Nephron progenitor cell (in vitro differentiated cells): ENCODE measurements at places on chromosomes 2 and 18.

- no peak for DNase-seq
Observed at GRCh38 chr18:34467058-34467457, 242.3 kb upstream of the NOL4 start.

DNA sequence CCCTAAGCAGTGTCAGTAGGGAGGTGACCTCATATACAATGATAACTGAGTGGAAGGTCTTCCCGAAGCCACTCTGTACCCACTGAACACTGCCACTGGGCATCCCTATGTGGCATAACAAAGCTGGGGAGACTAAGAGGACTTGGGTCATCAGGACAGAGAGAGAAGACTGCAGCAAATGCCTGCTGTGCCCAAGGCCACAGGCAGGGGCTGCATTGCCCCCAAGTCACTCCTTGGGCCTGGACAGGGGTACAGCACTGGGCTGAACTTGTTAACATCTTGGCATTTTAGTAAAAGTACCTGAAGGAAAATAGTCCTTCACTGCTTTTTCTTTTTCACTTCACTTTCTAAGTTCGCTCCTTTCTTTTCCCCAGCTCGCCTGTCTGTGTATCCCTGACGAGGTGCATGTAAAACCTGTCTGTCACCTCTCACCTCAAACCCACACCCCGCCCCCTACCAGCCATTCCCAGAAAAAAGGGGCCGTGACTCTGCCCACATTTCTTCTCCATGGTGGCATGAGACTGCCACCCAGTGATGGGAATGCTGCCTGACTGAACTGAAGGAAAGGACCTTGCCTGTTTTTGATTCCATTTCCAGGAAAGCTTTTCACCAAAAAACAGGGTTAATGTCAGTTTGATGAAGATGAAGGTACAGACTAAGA, 62.9 kb downstream of the MTHFD2 start:
- peak; percentile 35 for DNase-seq

DNA sequence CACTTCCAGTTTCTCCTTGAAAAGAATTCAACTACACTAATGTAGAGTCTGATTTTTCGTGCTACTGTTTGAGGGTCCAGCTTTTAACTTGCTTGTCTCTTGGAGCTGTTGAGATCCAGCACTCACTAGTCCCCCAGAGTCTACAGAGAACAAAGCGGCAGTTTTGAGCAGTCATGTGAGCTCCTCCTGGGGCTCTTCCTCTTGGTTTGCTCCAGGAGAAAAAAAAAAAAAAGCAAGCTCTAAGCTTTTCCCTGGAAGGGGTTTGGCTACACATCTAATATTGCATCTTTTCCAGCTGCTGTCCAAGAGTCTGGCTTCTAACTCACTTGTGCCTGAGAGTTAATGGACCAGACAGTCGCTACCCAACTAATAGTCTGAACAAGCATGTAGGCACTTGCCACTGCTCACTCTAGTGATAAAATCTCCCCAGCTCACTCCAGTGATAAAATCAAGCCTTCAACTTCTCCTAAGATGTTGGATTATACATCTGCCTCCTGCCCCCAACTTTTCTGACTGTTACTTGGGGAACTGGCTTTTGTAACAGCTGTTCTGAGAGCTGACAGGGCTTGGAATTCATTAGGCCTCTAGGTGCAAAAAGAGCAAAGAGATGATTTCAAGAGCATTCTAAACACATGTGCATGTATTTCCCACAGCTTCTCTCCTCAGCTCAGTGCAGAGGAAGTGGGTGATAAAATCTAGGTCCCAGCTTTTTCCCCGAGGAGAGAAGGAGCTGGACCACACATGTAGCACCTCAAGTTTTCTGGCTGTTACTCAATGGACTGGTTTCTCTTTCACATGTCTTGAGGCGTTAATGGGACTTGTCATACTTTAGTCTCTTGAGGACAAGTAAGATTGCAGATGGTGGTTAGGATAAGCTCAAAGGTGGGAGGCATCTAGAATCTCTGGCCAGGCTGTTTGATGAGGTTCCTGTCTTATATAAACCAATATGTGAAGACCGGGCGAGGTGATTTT, 750.5 kb downstream of the LRP1B start:
- DNase-seq = no peak

DNA sequence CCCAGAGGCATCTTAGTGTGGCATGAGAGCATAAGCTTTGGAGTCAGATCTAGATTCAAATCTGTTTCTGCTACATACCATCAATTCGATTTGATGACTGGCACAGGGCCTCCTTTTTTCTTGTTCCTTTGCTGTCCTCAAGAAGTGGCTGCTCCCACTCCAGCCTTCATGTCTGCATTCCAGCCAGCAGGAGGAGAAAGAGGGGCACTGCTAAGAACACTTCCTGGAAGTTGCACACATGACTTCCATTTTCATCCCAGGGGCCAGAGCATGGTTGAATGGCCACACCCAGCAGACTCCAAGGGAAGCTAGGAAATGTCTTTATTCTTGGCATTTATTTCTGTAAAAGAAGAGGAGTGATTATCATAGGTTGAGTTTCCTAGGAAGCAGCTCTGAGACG, 50.4 kb downstream of the EML6 start:
- DNase-seq = no peak

- DNase-seq = no peak
Observed at GRCh38 chr2:204576362-204576979, 31.2 kb downstream of the PARD3B start.

GRCh38 chr2:184371641-184372040, 226.7 kb upstream of the ZNF804A start:
- DNase-seq = no peak

- DNase-seq = no peak
Observed at GRCh38 chr2:219954331-219954730, 326.9 kb downstream of the SLC4A3 start.

- DNase-seq = no peak
Observed at GRCh38 chr2:134190807-134191203, 63.1 kb upstream of the MGAT5 start.

DNA sequence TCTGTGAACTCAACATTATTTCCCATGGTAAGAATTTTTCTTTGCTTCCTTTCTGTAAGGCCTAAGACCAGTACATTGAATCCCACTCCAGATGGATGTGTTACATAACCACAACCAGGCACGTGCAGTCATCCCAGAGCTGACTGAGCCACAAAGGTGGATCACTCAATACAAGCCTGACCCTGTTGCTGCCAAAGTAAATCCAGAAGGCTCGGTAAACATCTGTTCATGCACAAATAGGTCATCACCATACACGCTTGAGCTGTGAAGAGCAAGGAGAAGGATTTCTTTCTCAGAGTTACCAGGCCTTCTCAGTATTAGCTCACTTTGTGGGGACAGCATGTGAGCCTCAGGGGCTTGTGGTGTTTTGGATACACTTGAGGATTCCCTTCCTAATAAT, 791.4 kb upstream of the FANCL start:
- DNase-seq = no peak

DNA sequence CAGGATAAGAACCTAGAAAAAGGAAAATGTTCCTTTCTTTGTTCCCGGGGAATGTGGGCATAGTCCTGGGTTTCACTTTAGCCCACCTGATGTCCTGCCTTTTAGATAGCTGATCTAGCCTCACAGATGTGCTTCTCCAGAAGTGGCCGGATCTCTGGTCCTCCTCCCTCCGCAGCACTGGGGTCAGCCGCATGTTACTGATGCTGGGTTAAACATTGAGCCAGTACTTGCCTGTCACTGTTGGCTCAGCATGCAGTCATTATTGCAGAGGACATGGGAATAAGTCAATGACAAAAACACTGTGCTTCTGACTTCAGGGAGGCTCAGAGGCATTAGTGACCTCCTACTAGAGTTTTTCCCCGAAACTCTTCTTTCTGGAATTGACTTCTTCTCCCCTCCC, 27.6 kb downstream of the NCK2 start:
- no peak for DNase-seq

- no peak for DNase-seq
Observed at GRCh38 chr18:25109484-25109883, 242.5 kb downstream of the ZNF521 start.

DNA sequence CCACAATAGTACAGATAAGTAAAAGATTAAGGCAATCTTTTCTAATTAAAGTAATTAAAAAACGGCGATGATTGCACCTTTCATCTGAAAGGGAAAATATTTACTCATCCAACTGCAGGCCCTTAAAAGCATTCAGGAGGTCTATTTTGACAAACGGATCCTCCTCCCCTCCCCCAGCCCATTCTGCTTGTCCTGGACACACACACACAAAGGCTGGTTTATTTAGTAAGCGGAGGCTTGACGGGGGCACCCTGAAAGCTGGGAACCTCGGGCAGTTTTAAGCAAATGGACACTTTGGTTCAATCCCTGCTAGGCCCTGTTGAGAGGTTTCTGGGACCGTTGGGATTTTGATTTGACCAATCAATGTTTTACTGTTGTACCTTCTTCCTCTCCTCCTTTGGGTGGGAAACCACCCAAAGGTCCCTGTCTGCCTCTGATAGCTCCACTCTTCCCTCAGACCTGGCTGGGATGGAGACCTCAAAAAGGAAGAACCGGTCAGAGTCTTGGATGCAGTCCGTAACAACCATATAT, 135.8 kb upstream of the HAAO start:
- peak; percentile 42 for DNase-seq

DNA sequence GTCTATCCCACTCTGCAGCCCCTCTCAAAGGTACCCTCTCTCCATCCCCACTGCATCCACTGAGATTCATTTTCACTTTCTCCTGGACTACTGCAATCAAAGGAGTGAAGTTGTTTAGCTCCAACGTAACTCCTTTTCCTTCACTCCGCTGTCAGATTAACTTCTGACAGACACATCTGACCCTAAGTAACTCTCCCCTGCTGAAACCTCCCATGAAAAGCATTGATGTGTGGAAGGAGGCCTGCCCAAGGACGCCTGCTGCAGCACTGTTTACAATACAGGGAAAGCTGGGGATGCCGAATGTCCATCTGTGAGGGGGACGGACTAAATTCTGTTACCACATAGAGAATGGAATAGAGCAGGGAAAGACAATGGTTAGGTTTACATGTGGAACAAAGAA, 114.8 kb downstream of the TMEM163 start:
- DNase-seq = peak; percentile 13

DNA sequence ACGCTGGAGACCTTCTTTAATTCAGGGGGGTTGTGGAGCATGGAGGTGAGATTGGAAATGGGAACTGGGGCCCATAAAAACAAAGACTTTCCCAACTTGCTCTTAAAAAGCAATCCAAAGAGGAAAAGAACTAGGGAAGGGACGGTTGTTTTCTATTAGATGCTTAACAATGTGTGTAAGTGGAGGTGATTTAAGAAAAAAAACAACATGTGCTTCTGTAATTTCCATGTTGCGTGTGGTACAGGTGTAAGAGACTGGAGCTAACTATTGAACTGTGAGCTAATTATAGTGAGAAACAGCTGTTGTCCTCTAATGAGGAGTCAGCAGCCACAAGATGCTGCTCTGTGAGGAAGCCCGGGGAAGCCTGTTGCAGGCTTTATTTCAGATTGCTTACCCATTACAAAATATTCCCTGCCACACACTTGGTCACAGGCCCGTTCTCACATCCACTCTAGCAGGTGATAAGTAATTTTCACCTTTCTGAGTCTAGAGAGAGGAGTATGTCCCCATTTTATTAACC, 280.6 kb upstream of the PARD3B start:
- DNase-seq = no peak

DNA sequence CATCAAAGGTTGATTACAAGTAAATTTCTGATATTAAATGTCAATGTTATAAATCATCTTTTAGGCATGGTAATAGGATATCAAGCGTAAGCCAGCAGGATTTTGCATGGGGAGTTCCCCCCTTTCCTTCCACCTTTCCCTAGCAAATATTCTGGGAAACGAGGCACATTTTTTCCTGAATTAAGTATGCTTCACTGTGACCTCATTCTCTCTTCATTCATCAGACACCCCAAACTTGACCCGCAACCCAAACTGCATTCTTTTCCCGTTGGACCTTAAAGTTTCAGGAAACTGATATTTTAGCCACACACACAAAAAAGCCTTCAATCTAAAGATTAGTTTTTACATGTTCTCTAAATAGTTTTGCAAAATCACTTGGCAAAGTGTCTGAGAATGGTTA, 214.5 kb upstream of the CTAGE1 start:
- DNase-seq = no peak

DNA sequence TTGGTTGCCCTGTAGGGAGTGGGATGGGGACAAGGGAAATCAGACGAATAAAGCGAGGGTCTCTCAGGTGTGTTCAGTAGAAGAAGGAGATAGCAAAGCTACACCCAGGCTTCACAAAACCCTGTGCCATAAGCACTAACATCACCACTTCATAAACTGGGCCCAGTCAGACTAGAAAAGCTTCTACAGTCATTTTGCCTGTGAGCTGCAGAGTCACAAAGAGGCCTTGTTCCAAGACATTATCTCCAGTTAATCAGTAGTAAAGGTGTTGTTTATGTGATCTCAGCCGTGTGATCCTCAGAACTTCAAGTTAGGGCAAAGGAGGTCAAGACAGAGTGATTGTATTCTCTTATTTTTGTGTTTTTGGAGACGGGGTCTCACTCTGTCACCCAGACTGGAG, 148.0 kb downstream of the GALR1 start:
- no peak for DNase-seq

DNA sequence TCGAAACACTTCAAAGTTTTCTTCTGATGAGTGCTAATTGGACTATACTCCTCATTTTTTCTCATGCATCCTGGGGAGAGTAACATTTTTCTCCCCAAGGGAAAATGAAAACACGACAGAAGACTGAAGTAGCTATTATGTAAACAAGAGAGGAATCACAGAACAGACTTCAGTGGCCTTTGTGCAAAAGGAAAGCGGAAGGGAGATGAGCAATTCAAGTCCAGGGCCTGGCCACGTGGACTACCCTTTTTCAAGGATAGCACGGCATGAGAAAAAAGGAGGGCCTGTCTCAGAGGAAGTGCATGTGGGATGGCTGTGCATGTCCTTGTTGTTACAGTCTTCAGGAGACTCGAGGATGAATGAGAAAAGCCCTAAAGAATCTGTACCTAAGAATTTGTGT, 43.8 kb upstream of the KCNE4 start:
- no peak for DNase-seq

DNA sequence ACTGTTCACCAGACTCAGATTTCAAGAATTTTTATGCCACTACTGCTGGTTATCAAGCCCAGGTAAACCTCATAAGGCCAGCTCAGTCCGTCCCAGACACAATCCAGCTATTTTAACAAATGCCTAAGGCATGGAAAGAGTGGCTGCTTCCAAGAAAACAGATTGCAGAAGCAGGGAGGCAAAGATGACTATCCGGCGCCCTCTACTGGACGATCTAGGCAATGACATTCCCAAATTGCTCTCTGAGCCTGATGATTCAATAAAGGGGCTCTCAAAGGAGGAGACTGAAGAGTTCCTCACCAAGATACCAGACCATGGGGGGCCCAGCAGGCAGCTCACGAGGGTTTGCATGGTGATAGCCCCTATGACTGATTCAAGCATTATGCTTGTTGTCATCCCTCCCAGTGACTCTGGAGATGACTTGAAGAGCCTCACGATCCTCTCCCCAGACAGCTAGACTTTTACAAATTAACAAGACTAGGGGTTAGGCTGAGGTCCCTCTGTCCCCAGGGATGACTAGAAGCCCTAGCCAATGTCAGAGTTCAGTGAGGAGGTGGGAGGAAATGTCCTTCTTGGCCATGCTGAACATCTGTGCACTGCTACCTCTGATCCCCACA, 25.0 kb downstream of the SERPINB8 start:
- DNase-seq = peak; percentile 57

GRCh38 chr2:81282151-81282769, 977.7 kb upstream of the LRRTM1 start:
- DNase-seq = no peak

- no peak for DNase-seq
Observed at GRCh38 chr18:76471593-76471992, 23.4 kb downstream of the ZNF516 start.

- DNase-seq = no peak
Observed at GRCh38 chr2:215657844-215658243, 222.0 kb upstream of the FN1 start.
